Brain microvascular endothelial cell (primary cell): ENCODE measurements at places on chromosomes 16 and 17.

DNA sequence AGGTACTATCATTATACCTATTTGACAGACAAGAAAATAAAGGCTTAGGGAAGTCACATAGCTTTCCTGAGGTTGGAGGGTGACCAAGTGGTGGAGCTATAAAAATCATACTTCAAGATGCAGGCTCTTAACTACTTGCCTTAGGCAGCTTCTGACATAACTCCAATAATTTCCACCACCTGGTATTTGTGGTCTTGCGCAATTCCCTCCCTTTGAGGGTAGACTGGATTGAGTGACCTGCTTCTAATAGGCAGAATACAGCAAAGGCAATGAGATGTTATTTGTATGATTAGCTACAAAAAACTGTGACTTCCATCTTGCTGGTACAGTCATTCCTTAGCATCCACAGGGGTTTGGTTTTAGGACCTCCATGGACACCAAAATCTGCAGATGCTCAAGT is 385.5 kb downstream of the TMEM114 start:
- no peak for DNase-seq

- DNase-seq, result no peak
These were observed 154.1 kb upstream of the RPL38 start for GRCh38 chr17:74049167-74049966.

DNA sequence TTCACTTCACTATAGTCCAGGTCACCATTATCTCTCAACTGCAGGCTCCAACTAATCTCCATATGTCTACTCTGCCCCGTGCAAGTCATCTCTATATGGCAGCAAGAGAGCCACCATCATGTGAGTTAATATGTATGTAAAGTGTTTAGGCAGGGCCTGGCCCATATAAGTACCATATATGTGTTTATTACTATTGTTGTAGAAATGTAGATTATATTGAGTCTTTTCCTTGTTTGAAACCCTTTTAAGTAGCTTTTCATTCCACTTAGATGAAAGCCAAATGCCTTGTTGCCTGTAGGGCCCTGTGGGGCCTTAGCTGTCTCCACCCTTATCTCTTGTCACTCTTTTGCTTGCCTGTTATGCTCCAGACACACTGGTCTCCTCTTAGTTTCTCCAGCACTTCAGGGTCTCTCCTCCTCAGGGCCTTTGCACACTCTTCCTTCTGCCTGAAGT is 164.0 kb downstream of the PHKB start:
- DNase-seq, result no peak

GRCh38 chr16:10859658-10860057 is 17.3 kb upstream of the CIITA start:
- DNase-seq, result no peak

DNA sequence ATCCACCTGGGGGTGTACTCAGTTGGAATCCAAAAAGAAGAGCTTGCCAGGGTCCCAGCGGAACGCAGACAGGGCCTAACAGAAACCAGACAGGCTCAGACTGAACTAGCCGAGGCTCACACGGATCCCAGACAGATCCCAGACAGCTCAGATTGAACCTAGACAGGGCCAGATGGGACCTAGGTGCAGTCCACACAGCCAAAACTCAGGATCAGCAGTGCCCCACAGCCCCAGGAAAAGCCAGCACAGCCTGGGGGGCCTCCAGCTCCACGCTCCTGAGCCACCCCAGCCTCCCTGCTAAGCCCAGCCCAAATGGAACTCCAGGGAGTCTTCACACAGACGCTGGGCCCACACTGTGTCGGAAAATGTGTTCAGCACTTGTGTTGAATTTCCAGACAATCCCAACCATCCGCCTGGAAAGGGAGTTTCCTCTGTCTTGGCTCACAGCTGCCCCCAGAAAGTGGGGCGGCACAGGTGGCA is 7.5 kb downstream of the STX1B start:
- DNase-seq, result no peak

- no peak for DNase-seq
These were observed 497.0 kb upstream of the HSBP1 start for GRCh38 chr16:83310816-83311215.

DNA sequence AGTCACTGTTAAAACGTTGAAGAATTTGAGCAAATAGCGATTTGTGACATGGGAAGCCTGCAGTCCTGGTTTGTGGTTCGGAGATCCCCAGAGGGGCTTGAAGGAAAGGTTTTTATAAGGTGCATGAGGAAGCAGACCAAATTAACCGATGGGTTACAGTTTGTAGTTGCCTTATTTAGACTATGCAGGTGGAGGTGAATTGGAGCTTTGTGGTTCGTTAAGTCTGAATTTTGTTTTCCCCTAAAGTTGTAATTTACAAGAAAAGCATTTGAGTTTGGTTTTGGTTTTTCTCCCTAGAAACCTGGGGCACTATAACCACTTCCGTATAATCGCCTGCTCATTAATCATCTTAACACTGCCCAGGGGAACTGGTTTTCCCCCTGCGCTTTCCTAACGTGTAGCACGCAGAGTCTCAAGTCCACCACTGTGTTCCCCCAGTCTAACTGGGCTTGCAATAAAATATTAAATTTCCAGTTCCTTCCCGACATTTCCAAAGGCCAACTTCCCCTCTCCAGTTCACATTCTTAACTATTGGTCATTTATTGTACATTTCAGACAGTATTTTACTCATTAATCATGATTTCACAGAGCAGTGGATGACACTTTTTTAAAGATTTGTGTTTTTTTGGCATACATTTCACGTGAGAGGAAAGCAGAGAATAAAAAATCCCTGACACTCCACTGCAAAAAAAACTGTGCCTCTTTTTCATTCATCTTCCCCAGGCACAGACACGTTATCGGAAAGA is 932 bp downstream of the ZNF267 start:
- DNase-seq, result peak; percentile 22

GRCh38 chr17:12463102-12463501 is 202.6 kb upstream of the MYOCD start:
- peak; percentile 13 for DNase-seq

DNA sequence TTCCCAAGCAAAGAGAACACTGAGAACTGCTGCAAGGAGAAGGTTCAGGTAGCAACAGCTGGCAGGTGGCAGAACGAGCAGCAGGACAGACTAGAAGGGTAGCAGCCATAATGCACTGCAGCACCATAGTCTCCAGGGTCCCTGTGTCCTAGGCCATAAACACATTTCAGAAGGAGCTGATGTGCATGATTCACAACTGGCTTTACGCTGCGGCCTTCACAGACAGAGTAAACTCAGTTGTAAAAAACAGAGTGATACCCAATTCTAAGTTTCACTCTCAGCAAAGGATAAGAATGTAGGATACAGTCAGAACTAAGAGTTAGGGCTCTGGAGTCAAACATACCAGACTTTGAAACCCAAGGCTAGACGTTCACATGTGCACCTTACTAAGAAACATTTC is 24.4 kb downstream of the ARHGAP17 start:
- peak; percentile 43 for DNase-seq

- DNase-seq, result no peak
These were observed 5.4 kb upstream of the HAP1 start for GRCh38 chr17:41739661-41740352.

GRCh38 chr16:53991754-53992378 is 287.9 kb downstream of the FTO start:
- peak; percentile 42 for DNase-seq

- DNase-seq, result no peak
These were observed 15.8 kb downstream of the C17orf58 start for GRCh38 chr17:67980456-67980855.

GRCh38 chr17:47213540-47213939 is 4.4 kb downstream of the MYL4 start:
- no peak for DNase-seq

DNA sequence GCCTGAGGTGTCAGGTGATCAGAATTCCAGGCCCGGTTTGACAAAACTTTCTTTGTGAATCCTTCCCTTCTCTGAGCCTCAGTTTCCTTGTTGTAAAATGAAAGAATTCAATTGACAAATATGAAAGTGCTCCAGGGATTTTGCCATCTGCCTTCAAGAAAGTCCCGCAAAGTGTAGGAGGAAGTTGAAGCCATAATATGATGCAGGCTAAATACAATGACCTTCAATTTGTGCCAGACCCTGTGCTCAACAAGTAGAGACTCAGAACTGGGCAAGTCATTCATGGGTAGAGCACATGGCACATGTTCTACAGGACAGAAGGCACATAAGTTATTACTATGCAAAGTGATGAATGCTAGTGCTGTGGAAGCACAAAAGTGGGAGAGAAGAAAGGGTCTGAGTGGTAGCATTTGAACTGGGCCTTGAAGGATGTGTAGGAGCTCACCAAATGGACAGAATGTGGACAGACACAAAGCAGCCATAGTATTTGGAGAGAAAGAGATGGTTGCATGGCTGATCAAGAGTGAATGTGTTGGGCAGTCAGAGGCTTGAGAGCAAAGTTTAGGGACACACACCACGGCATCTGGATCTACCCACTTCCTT is 2.4 kb upstream of the SCIMP start:
- DNase-seq, result no peak

GRCh38 chr17:40486522-40487370 is 14.7 kb downstream of the TNS4 start:
- DNase-seq, result peak; percentile 77

DNA sequence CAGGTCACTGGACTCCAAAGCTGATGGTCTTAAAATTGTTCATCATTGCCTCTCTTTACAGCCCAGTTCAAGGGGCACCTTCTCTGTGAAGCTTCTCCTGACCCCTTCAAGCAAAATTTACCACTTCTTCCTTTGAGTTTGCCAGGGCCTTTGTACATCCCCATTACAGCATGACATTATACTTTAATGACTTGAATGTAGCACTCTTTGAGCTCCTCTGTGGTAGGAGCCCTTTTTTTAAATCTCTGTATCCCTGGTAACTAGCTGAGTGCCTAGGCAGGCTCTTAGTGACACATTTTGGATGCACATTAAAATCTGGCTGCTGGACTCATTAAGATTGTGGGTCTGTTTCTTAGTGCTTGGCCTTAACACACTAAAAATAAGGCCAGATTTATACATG is 412.1 kb downstream of the CA10 start:
- DNase-seq, result no peak

DNA sequence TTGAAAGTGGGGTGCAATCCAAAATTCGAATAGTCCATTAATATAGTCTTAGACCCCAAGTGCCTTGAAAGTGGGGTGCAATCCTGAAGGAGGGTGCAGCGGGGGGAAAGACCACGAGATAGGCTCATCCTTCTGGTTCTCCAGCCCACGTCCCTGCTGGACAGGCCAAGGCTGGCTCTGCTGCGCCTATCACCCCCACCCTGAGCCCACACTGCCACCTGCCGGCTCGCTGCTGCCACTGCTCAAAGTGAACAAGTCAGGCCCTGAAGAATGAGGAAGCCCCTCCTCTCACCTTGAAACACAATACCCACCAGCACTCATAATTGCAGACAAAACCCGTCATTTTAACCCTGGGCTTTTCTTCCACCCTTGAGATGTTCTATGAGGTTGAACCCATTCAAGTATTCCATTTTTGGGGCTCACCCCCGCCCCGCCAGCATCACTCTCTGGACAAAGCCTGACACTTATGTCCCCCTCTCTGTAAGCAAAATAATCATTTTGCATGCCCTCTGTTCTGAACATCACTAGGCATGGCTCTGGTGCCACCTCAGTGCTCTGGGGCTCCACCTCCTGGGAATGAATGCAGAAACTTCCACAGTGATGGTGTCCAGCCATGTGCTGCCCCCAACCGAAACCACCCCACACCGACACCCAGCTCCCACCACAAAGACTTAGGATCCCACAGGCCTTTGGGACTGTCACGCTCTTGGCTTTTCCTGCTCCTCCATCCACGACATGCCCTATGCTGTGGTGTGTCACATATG is 56.8 kb downstream of the BEAN1 start:
- peak; percentile 53 for DNase-seq

DNA sequence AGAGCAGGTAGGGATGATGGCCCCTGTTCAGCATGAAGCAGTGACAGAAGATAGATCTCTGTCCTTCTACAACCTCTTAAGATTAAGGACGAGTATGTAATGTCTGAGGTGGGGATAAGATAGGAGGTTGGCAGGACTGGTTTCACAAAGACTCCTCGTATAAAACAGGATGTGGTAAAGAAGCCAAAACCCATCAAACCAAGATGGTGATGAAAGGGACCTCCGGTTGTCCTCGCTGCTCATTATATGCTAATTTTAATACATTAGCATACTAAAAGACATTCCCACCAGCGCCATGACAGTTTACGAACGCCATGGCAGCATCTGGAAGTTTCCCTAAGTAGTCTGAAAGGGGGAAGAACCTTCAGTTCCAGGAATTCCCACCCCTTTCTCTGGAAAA is 27.3 kb downstream of the MIS12 start:
- no peak for DNase-seq

GRCh38 chr17:13575922-13576419 is 25.8 kb downstream of the HS3ST3A1 start:
- no peak for DNase-seq

DNA sequence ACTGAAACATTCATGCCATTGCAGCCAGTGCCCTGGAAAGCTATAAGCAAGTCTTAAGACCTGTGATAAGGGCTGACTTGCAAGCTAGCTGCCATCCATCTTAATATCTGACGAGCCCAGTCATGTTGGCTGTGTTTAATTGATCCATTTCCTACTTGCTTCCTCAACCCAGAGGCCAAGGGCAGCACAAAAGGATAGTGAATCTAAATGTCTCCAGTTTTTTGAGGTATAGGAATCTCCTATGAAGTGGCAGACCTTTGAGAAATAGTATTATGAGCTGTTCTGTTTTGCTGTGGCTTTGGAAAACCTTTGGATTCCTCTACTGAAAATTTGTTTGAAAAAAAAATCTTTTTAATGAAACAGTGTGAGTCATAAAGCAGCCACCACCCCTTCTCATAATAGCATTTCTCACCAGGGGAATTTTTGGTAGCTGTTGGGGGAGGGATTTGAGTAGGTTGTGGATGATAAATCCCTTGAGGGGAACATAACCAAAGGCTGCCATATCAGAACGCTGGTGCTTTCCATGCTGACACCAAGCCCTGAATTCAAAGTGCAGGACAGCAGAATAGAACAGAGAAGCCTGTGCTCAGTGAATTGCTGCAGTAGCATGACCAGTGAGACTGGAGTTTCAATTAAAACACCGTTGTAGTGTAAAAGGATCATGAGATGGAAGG is 12.9 kb downstream of the ZNRF1 start:
- peak; percentile 88 for DNase-seq

DNA sequence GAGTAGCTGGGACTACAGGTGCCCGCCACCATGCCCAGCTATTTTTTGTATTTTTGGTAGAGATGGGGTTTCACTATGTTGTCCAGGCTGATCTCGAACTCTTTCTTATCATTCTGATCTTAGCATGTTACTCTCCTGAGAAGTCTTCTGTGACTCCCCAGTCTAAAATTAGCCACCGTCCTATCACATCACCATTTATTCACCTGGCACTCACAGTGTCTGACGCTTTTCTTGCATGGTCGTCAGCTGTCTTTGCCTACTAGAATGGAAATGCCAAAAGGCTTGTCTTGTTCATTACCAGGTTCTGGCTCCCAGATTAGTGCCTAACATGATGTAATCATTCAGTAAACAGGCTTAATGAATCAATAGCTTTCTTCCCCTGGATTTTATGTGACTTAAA is 23.8 kb downstream of the TOM1L1 start:
- no peak for DNase-seq

GRCh38 chr17:16997514-16998429 is 25.9 kb upstream of the TNFRSF13B start:
- DNase-seq, result peak; percentile 16

- no peak for DNase-seq
These were observed 182.1 kb downstream of the ZFHX3 start for GRCh38 chr16:72865835-72866234.

GRCh38 chr16:24117680-24118079 is 138.5 kb upstream of the CACNG3 start:
- DNase-seq, result no peak

- DNase-seq, result no peak
These were observed 30.6 kb downstream of the XYLT1 start for GRCh38 chr16:17440131-17440530.

GRCh38 chr16:65068151-65068740 is 53.6 kb downstream of the CDH11 start:
- DNase-seq, result peak; percentile 32
